ENCODE measurements at places on chromosomes 2 and 18. TPM values are rescaled to one million over a fixed set of nuclear protein-coding genes. Genes with fewer than 3 reads are reported as not detected.

DNA sequence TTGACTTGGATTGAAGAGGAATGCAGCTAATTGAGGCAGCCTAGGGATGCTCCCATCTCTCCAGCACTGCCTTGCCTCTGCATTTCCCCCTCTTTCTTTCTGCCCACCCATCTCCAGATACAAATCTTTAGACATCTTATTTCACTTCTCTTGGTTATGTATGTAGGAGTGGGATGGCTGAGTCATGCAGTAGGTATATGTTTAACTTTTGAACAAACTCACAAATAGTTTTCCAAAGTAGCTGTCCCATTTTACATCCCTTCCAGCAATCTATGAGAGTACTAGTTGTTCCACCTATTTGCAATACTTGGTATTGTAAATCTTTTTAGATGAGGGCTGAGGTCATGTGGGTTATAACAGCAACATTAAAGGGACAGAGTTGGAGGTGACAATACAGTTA, 329.9 kb downstream of the DYSF start:
- no peak for DNase-seq

Gene EFR3B
- 0.09 TPM for polyA plus RNA-seq

DNA sequence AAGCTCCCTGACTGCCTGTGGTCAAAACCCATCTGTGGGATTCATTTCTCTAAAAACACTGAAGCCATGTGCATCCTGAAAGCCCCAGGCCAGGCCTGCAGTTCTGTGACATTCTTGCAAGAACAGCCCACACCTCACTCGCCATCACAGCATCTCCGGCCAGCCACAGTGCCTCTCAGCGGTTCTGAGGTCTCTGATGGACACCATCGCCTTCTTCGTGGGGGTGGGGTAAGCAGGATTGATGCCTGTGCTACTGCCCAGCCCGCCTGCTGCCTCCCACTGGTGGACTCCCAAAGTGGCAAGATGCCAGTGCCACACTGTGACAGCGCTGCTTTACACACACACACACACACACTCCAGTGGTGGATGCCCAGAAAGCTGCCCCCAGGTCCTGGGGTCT, 5.2 kb upstream of the PRLH start:
- no peak for DNase-seq

DNA sequence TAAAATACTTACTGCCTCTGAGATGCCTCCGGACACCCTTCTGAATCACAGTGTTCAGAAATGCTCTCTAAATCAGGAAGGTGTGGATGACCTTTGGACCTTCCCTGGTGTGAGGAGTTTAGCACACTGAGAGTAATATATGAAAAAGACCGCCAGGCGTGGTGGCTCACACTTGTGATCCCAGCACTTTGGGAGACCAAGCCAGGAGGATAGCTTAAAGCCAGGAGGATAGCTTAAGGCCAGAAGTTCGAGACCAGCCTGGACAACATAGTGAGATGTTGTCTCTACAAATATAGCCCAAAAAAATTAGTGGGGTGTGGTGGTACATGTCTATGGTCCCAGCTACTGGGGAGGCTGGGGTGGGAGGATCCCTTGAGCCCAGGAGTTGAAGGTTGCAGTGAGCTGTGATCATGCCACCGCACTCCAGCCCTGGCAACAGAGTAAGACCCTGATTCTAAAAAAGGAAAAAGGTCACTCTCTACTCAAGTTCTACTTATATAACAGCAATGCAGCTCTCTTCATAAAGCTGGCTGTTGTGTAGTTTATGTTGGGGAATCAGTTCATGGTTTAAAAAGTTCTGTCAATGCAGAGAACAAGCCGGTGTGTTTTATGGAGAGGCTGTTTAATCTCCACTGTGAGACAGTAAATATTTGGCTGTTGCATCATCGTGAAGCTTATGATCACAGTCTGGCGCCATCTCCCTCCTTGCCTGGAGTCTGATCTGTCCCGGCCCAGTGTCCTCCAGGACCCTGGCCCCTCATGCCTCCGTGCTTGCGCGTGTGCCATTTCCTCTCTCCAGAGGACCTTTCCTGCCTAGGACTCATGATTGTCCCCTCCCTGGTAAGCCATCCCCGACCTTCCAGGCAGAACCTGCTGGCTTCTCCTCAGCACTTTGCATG, 184.5 kb downstream of the FAM210A start:
- DNase-seq: no peak

Gene NPPC
- polyA plus RNA-seq: not detected

Gene TTN
- under 0.01 TPM for polyA plus RNA-seq

Gene EVA1A
- polyA plus RNA-seq: 11.5 TPM

- no peak for DNase-seq
These were observed 52.1 kb upstream of the ANKRD62 start for GRCh38 chr18:12041561-12041960.

GRCh38 chr18:70287731-70288130, 1.1 kb upstream of the SOCS6 start:
- no peak for DNase-seq

DNA sequence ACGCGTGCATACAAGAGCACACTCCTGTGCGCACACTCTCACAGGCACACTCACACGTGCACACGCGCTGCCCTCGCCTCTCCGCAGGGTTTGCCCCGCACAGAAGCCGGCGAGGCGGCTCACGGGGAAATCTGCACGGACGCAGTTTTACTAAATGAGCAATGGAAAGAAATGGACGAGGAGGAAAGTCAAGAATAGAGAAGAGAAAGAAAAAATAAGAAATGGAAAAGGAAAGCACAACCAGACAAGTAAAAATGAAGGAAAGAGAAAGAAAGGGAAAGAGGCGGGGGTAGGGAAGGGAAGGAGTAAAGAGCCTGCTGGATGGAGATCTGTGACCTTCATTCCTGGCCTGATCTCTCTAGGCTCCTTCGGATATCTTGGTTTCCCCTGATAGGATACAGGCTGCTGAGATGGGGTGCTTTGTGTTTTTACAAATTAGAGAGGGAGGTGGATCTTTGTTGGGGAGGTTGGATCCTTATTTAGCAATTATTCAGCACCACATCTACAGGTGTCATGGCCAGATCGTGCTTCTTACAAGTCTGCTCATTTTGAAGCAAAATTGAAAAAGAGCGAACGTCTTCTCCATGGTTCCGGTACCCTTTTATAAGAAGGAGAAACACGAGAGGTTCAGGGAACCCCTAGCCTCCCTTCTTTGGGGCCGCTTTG, 693 bp upstream of the LRP2 start:
- DNase-seq: no peak

Gene UCN
- 0.10 TPM for polyA plus RNA-seq

- no peak for DNase-seq
These were observed 20.2 kb upstream of the KCTD1 start for GRCh38 chr18:26568513-26568912.

GRCh38 chr2:85582492-85582891, 1.7 kb upstream of the VAMP5 start:
- DNase-seq: no peak

Gene PID1
- polyA plus RNA-seq: 6.0 TPM

GRCh38 chr18:65748321-65748720, 2.5 kb upstream of the CDH7 start:
- DNase-seq: no peak

DNA sequence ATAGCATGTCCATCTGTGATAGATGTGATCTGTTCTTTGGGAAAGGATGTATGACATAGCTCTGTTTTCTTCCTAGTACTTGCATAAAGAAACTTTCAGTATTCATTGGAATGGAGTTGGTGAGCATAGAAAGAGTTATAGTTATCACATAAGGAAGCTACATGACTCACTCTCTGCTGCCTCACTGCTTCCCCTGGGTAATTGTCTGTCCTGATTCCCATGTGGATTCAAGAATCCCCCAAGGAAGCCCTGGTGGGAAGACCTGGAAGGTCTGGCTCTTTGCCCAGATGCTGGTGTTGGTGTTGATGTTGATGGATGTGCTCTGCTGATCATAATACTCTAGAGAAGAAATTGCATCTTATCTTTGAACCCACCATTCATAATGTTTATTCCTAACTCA, 60.6 kb downstream of the PTPN4 start:
- DNase-seq: no peak

GRCh38 chr18:48412339-48412929, 3.3 kb upstream of the ZBTB7C start:
- no peak for DNase-seq

DNA sequence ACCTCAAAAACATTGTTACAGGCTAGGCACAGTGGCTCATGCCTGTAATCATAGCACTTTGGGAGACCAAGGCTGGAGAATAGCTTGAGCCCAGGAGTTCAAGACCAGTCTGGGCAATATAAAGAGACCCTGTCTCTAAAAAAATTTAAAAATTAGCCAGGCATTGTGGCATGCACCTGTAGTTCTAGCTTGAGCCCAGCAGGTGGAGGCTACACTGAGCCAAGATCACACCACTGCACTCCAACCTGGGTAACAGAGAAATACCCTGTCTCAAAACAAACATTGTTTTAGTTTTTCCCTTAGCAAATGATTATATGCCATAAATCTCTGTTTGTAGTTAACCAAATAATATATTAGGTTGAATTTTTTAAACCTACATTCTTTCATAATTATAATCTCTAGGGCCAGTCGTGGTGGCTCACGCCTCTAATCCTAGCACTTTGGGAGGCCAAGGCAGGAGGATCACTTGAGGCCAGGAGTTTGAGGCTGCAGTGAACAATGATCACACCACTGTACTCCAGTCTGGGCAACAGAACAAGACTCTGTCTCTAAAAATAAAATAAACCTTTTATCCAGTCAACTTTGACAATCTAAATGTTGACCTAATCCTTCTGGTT, 13.3 kb upstream of the CYP20A1 start:
- DNase-seq: no peak

Gene IL37
- 0.73 TPM for polyA plus RNA-seq

DNA sequence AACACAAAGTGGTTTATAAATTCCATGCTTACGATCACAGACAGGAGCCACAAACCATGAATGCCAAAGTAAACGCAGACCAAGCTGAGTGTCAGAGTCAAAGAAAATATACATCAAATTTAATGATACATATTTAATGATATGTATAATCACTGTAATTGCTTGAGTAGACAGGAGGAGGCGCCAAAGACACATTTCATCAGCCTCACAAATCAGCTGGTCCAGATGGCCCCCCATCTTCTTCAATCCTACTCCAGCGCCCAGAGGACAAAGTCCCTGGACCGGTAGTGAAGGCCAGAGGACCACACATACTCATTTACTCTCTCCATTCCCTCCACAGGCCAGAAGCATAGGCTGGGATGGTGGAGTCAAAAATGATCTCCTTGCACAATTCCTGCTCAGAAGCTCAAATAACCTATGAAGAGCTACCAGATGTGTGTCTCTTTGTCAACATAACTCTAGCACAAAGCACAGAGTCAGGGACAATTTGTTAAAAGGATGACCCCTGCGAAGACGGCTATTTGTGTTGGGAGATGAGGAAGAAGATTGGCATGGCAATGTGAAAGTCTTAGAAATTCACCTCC, 149.3 kb upstream of the PGAP1 start:
- DNase-seq: no peak

Gene MFSD2B
- 0.12 TPM for polyA plus RNA-seq

DNA sequence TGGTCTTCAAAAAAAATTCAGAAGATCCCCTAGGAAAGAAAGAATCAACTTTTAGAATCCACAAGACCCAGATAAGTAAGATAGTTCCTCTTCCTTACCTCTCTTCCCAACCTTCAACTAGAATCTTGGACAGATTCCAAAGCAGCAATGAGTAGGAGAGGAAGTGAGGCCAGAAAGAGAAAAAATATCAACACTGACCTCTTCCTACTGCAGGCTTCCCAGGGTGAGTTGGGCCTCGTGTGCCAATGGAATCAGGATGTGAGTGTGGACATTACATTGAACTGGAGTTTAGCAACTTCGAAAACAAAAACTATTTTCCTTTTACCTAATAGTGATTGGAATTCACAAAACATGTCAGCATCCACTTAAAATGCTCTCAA, 102.5 kb upstream of the PIEZO2 start:
- DNase-seq: no peak

- no peak for DNase-seq
These were observed 187.1 kb downstream of the SCG2 start for GRCh38 chr2:223415071-223415470.

DNA sequence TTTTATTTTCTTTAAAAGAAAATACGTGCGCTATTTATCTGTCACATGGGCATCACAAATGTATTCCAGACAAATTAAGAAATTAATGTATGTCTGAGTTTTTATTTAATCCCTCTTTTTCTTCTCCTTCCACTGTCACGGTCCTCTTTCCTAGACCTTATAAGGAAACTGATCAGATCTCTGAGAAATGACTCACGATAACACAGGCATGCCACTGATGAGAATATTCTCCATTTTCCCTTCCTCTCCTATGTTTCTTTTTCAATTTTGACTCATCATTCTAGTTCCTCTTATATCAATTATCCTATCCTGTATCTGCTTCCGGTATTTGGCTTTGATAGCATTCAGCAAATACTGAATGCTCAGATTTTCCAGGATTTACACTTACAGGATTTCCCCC, 121.8 kb downstream of the DSC3 start:
- DNase-seq: no peak

GRCh38 chr18:12361770-12362378, 15.2 kb downstream of the AFG3L2 start:
- no peak for DNase-seq

- DNase-seq: no peak
These were observed 477.9 kb downstream of the TSN start for GRCh38 chr2:122233372-122233771.

GRCh38 chr18:49668574-49669275, 106.9 kb downstream of the LIPG start:
- no peak for DNase-seq

DNA sequence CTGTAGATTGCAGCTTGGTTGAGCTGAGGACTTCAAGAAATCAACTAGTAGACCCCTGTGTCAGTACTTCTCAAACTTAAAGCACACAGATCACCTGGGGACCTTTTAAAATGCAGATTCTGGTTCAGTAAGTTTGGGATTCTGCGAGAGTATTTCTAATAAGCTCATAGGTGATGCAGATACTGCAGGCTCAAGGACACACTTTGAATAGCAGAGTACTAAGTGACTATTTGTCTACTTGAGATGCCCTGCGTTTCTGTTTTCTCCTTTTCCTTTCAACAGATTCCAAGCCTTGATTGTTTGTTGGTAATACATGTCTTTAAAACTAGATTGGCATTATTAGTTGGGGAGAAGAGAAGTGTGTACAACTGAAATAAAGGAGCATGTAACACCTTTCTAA, 6.7 kb downstream of the MIB1 start:
- DNase-seq: no peak

GRCh38 chr2:71832388-71832787, 315.3 kb downstream of the CYP26B1 start:
- no peak for DNase-seq

GRCh38 chr2:158113741-158114295, 12.1 kb downstream of the UPP2 start:
- no peak for DNase-seq

Gene SMYD5
- polyA plus RNA-seq: 18.6 TPM

DNA sequence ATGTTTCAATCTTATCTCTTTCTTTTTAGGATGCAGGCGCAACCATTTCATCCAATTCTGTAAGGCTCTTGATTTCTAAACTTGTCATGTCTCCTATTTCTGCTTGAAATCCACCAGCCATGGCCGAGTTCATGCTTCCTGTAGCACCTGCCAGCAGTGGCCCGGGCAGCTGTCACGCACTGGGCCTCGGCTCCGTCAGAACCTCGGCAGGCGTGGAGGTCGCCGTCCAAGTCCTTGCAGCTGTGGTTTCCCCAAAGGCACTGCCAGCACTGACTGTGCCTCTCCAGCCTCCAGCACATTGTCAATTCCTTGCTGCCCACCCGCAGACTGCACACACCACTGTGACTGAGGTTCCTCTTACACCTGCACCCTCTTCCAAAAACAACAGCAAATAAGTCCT, 188.7 kb upstream of the SALL3 start:
- no peak for DNase-seq

- DNase-seq: no peak
These were observed 1465.9 kb upstream of the NXPH2 start for GRCh38 chr2:140246058-140246457.

Gene AQP4
- not detected for polyA plus RNA-seq
